ENCODE measurements at places on chromosomes 2 and 18.

DNA sequence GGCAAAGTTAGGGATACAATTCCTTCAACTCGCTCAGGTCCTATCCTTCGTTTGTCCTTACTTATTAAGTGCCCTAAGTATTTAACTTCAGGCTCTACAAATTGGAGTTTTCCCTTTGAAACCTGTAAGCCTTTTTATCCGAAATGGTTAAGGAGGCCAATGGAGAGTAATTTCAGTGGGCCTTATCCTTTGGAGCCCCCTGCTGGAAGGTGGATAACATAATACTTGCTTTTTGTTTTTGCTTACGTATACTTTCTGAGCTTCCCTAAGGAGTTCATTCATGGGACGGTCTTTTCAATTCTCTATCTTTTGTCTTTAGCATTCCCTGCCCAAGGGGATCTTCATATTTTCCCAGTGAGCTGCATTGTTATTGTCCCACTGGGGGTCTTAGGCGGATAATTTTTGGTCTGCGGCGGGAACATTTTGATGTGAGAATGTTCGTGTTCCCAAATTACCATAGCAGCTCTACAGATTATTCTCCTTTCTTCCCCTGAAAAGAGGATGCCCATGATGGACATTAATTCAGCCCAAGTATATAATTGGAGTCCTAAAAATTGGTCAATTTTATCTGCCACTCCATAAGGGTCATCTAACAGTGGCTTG lies 34.4 kb upstream of the TRAPPC8 start:
- peak; percentile 10 for DNase-seq

GRCh38 chr18:10131460-10132395 lies 217.9 kb downstream of the VAPA start:
- DNase-seq: peak; percentile 29

DNA sequence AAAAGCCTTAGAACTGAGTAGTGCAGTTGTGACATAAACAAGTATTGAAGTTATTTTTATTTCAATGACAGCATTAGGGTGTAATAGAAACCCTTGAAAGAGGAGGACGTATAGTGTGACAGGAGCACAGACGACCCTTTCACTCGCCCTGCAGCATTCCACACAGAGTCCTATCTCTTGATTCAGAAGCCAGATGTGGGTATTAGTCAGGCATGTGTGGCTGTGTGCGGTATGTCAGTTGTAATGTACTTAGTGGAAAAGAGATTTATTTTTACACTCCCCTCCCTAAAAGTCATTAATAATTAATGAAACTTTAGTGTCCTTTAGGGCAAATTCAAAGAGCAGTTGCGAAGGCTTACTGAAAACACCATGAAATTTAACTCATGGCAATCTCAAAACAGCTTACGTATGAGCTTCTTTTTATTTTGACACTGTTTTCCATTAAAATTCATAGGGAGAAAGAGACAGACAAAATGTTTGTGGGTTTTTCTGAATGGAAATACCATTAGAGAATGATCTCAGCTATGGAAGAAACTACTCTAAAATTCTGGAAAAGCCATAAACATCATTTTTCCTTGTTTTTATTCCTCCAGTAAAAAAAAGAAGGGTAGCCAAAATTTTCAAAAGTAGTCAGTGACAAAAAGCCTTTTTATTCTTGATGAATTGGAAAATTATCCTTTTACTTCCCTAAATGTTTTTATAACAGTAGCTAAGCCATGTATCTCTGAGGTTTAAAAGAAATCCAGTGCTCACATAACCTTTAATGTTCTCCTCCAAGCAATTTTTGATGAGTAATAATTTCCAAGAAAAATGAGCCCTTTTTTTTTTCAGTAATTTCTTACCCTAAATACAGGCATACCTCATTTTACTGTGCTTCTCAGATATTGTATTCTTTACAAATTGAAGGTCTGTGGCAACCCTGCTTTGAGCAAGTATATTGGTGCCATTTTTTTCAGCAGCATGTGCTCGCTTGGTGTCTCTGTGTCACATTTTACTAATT lies 84.0 kb upstream of the DSEL start:
- no peak for DNase-seq

DNA sequence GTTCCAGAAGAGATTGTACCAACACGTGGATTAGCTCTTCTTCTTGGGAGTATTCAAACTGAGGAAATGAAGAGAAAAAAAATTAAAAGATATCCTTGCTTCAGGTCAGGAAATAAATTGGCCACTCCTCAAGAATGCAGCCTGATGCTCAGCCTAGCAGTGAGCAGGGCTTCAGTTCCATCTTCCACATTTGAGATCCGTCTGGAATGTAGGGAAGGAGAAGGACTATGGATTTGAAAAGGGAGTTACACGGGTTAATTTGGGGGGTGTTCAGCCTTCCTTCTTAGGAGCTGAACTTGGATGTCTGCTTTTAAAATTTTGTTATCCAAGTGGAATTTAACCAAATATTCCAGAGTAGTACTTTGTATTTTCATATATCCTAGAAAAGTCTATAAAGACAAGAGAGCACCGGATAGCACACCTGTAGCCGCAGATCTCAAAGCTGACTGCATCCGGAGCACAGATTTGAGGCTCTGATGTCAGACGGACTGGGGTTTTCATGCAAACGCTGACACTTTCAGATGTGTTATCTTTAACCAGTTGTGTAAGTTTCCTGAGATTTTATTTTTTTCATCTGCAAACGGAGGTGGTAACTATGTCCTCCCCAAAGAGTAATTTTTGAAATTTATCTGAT lies 99.3 kb downstream of the COPS8 start:
- DNase-seq: no peak

DNA sequence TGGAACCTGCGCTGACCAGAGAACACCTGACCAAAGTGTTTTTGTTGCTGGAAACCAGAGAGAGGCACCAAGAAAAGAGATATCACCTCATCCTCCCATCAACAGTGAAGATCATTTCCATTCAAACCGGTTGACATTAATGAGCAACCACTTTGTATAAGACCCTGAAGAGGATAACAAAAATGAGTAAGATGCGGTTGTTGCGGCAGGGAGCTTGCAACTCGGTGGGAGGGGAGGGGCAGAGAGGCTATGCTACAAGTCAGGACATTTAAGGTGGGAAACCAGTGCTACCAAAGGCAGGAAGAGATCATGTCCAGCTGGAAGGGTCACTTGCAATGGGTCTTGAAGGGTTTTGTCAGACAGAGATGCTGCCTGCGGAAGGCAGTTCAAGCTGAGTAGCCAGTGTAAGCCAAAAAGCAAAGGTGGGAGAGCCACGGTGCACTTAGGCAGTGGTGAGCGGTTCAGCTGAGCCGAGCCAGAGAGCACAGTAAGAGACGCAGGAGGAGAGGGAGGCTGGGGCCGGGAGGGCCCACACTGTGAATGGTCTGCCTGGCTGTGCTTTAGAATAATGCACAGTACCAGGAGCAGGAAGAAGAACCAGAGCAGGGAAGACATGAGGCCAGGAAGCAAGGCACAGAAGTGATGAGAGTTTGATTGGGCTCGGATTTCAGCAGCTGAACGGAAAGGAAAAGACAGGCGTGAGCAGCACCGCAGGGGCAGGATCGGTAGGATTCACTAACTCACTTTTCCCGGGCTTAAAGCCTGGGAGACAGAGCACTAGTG lies 24.4 kb upstream of the DTNB start:
- no peak for DNase-seq

DNA sequence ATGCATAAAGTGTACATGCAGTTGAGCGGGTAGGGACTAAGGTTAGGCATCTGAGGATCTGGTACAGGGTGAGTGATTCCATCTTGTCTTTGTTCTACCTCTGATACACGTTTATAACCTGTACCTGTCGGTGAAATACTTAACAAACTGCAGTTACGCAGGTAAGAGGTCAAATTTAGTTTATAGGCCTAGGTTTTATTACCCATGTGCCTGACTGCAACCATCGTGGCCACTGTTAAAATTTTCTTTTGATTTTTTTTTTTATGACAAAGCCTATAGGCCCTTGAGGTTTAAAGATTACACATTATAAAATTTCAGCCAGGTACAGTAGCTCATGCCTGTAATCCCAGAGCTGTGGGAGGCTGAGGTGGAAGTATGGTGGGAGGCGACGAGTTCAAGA lies 15.4 kb upstream of the HNMT start:
- DNase-seq: no peak

DNA sequence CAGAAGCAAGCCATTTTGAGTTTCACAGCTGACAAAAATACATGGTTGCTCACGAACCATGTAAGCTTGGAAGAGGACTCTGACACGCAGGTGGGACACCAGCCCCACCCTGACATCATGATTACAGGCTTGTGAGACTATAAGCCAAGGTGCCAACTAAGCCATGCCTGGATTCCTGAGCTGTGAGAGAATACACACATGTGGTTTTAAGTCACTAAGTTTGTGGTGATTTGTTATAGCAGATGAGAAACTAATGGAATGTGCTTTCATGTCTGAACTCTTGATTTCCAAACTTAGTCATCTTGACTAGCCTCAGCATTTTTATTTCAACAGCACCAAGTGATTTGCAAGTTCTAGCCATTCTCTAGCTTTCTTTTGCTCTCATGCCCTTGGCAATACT lies 676.1 kb upstream of the CELF4 start:
- DNase-seq: no peak

- no peak for DNase-seq
These were observed 116.4 kb downstream of the CBLN2 start for GRCh38 chr18:72427721-72428120.

GRCh38 chr2:42928692-42929545 lies 136.5 kb upstream of the HAAO start:
- DNase-seq: no peak

DNA sequence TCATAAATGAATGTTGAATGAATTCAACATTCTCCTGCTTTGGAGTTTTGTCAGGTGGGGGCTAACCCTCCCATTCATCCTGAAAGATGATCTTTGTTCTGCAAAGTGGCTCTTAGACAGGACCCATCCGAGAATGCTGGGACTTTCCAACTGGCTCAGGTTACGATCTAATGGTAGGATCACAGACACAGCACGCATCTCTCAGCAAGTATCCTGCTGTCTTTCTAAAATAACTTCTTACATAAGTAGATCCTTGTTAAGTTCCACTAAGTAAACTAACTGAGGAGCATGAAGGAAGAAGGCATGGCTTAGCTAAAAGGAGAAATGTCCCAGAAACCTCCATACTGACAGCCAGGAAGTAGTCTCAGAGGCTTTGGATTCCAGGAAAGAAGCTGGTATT lies 23.7 kb downstream of the CYP27A1 start:
- DNase-seq: no peak

GRCh38 chr2:86368161-86368824 lies 30.9 kb upstream of the REEP1 start:
- peak; percentile 51 for DNase-seq

- DNase-seq: no peak
These were observed 66.7 kb upstream of the RPL31 start for GRCh38 chr2:100935372-100935752.

GRCh38 chr2:173874894-173875237 lies 90.3 kb downstream of the SP3 start:
- DNase-seq: no peak

DNA sequence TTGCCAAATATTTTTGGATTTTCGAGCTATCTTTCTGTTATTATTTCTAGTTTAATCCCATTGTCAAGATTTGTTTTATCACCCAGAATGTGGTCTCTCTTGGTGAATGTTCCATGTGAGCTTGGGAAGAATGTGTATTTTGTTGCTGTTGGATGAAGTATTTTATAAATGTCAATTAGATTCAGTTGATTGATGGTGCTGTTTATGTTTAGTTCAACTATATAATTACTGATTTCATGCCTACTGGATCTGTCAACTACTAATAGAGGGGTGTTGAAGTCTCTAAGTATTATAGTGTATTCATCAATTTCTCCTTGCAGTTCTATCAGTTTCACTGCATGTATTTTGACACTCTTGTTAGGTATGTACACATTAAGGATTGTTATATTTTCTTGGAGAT lies 34.7 kb upstream of the RMND5A start:
- no peak for DNase-seq

GRCh38 chr2:226656367-226656766 lies 143.3 kb downstream of the IRS1 start:
- DNase-seq: no peak

DNA sequence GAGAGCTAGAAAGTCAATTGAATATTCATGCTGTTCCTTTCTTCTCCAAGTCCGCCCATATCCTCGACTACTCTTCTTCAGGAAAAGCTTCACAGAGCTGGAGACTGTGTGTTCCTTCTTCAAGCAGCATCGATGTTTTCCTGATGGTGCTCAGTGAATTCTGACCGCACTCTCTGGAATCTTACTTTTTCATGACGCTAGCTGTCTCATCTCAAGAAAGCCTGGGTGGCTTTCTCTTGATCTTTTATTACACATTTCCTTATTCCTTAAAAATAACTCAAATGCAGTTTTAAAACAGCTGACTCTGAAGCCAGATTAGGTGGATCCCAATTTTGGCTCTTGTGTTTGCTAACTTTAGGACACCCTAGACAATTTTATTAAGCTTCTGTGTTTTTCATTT lies 1245.1 kb upstream of the LRRTM1 start:
- no peak for DNase-seq

DNA sequence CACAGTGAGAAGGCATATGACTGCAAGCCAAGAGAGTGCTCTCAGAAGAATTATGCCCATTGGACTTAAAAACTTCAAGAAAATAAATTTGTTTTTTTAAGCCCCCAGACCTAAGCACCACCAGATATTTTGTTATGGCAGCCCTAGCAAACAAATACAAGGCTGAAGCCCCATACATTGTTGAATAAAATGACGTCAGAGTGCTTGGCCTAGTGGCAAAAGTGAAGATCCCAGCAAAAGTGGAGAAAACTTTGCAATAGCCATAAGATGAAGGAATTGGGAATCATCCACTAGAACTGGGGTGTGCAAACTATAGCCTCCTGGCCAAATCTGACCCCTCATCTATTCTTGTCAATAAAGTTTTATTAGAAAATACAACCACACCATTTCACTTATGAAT lies 517.5 kb downstream of the IRS1 start:
- DNase-seq: no peak

DNA sequence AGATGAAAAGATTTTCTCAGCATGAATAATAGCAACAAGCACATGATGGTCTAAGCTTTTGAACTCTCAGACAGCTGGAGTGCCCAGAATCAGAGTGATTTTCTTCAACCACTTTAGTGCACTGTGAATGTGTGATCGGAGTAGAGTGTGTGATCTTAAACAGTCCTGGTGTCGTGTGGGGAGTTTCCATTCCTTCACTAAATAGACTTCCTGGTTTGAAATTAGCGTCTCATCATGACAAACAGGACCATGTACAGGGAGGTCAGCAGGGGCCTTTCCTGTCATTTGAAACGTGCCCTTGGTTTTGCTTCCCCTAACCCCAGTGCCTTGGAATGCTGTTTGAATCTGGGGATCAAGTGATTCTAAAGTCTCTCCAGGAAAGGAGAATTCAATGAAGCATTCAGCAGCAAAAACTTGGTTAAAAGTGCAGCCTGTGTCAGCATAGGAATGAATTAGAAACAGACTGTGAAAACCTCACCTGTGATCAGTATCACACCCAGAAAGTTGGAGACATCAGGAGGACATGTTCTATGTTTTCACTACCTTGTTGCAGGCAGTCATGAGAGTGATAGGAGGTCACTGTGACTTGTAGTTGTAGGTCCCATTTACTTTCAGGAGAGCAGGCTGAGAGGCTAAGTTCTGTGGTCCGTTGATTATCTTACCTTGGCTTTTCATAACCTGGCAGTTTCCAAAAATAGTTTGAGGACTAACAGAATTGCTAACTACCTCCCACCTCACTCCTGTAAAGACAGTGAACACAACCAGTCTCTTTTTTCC lies 400.3 kb downstream of the MTX2 start:
- DNase-seq: no peak

- DNase-seq: no peak
These were observed 135.5 kb upstream of the CXCR4 start for GRCh38 chr2:136253288-136254004.

GRCh38 chr2:102748107-102748506 lies 13.7 kb upstream of the TMEM182 start:
- no peak for DNase-seq

Data from C1 segment of cervical spinal cord (tissue), 14 donors.